Uterine smooth muscle cell (primary cell): ENCODE measurements at places on chromosomes 2 and 18. TPM values are rescaled to one million over a fixed set of nuclear protein-coding genes. Genes with fewer than 3 reads are reported as not detected.

The TRIM43 gene
- total RNA-seq, result not detected in 2 replicates

The ARHGAP28 gene
- total RNA-seq, result 5.2 and 5.9 TPM in 2 replicates

The DLX2 gene
- under 0.01 TPM in 1 of 2 replicates, not detected in the other for total RNA-seq

The UGT1A8 gene
- 0.12 TPM in 1 of 2 replicates, not detected in the other for total RNA-seq

The DSG2 gene
- 22.2 and 30.1 TPM in 2 replicates for total RNA-seq

The DCDC2C gene
- 0.37 TPM in 1 of 2 replicates, not detected in the other for total RNA-seq

The PMAIP1 gene
- total RNA-seq, result 67.4 and 71.5 TPM in 2 replicates

The CPLX4 gene
- total RNA-seq, result not detected in 2 replicates

The TEKT4 gene
- total RNA-seq, result not detected in 2 replicates

The RUFY4 gene
- total RNA-seq, result not detected in 2 replicates
